Large intestine (tissue), 12 donors: ENCODE measurements at places on chromosomes 2 and 18. TPM values are rescaled to one million over a fixed set of nuclear protein-coding genes. Genes with fewer than 3 reads are reported as not detected.

The LRP1B gene
- polyA plus RNA-seq: 1.0 TPM

The KLHL14 gene
- 0.39 TPM for polyA plus RNA-seq

The TRAPPC8 gene
- polyA plus RNA-seq: 38.5 TPM

The GRHL1 gene
- polyA plus RNA-seq: 3.0 TPM

The EFHD1 gene
- 1.7 TPM for polyA plus RNA-seq

The SERPINB13 gene
- not detected for polyA plus RNA-seq

The DYNAP gene
- 0.37 TPM for polyA plus RNA-seq

The VWA3B gene
- polyA plus RNA-seq: 0.09 TPM

The ACMSD gene
- polyA plus RNA-seq: 0.34 TPM

- no peak for DNase-seq
Observed at GRCh38 chr18:75727456-75727855, 300.0 kb upstream of the SMIM21 start.

GRCh38 chr2:224524657-224525056 is 60.5 kb downstream of the CUL3 start:
- DNase-seq: no peak

DNA sequence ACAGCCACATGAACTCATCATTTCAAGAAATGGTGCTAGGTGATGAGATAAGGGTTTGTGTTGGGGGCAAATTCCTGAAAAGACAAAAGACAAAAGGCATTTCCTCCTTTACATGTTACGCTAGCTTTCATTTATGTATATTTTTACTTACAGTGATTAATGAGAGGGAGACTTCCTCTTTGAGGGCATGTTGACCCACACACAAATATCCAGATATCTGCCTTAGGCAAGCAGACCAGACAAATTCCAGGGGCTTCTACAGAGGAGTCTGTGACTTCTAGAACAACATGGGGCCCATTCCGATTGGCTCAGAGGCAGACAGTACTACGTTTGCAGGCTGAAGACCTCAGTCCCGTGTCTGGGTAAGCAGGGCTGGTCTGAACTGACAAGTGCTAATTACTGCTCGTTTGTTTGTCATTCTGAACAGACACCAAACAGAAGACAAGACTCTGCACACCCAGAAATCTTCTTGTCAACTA is 74.8 kb upstream of the ST6GAL2 start:
- no peak for DNase-seq

DNA sequence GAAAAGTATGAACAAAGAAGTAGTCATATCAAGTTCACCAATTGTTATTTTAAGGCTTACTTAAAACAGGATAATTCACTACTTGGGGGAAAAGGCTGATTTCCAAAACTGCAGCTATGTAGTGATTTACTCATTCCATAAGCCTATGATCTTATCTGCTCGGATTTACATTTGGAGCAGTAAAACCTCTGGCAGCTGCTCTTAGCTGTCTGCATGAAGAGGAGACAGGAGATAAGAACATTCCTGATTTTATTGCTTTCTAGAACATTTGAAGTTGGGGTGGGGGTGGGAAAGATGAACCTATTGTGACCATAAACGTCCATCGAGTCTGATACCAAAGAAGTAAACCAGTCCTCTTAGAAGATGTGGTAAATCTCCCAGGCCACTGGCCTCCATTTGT is 120.9 kb downstream of the MMADHC start:
- no peak for DNase-seq

DNA sequence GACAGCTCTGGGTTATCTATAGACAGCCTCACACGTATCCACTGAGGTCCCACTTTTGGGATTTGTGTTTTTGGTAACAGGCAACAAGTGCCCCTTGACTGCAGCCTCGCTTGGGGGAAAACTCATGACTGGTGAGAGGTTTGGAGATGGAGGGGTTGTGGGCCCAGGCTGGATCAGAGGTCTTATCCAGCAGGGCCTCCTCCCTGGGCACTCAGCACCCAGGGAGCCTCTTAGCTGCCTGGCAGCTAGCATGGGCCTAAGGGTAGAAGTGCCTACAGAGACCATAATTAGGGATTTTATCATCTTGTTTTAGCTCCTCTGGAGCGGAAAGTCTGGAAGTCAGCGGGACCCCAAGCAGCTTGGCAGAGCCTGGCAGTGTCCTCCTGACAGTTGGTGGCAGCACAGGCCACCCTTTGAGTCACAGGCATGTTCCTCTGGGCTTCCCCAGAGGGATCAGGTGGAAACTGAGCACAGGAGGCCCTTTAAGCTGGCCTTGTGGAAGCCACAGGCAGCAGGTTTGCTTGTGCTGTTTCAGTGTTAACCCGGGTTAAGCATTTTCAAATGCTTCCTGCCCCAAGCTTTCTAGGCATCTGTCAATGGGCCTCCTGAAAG is 143.1 kb downstream of the KCTD1 start:
- DNase-seq: peak; percentile 14

GRCh38 chr2:232483923-232484627 is 3.6 kb downstream of the ECEL1 start:
- DNase-seq: no peak

- DNase-seq: peak; percentile 72
Observed at GRCh38 chr18:45722899-45723298, 1.1 kb upstream of the SLC14A1 start.

DNA sequence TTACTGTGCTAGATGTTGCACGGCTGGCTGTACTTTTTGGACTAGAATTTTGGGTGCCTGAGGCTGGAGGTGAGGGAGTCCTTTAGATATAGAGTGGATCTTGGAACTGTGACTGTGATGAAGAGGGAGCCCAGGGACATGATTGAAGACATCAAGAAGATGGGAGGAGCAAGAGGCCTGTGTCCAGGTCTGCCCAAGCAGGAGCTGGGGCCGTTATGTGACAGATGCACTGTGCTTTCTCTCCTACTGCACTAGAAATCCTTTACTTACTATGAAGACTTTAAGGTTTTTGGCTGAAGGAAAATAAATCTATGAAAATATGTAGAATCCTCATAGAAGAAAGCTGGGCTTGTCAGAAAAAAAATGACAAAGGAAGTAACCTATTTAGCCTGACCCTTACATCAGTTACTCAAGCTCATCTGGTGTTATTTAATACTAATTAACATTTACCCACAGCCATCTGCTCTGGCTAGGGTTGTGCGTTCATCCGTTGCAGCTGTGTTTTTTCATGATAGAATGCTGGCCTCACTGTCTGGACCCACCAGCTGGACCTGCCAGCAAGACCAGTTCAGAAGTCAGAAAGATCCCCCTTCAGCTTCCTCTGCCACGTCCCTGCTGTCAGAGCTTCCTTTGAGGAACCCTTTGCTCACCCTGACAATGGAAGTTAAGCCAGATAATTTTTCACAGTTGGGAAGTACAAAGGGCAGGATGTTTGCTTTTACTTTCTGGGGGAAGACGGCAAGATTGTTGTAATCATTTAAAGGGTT is 16.7 kb downstream of the TSN start:
- DNase-seq: no peak

DNA sequence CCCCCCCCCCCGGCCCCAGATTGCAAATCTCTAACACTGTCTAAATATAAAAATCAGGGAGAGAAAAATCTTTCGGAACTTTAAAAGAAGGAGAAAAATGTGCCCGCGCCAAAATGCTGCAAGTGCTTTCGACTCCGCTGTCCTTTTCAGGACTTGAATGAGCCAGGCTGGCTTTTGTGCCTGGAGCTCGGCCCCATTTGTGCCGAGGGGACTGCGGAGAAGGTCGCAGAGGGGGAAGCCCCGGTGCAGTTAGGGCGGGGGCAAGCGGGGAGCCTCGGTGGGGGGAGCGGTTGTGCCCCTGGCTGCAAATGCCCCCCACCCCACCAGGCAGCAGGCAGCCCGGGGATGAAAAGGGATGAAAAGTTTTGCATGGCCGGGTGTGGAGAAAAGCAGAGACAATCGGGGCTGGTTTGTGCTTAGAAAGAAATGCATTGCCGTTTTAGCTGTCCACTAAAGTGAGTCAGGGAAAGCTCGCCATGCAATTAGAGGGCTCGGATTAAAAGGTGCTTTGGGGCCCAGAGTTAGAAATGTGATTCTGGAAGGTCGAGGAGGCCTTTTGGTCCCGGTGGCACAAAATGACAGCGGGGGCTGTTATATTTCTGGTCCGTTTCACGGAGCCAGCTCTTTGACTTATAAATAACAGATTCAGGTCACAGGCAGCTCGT is 1.6 kb downstream of the INHBB start:
- peak; percentile 15 for DNase-seq

DNA sequence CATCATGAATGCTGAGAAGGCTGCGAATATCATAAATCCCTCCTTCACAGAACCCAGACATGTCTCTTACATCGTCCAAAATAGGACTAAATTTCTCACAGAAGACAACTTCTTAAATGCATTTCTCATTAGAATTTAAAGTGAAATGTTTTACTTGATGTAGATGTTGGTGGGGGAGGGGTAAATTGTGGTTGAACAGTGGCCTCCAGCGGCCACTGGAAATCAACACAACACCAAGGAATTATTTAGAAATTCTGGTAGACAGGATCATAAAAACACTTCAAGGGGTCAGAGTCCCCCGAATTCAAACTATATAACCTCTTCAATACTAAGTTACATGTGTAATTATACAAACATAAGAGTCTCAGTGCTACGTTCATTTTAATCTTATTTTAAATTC is 135.9 kb downstream of the ABCA12 start:
- peak; percentile 26 for DNase-seq

DNA sequence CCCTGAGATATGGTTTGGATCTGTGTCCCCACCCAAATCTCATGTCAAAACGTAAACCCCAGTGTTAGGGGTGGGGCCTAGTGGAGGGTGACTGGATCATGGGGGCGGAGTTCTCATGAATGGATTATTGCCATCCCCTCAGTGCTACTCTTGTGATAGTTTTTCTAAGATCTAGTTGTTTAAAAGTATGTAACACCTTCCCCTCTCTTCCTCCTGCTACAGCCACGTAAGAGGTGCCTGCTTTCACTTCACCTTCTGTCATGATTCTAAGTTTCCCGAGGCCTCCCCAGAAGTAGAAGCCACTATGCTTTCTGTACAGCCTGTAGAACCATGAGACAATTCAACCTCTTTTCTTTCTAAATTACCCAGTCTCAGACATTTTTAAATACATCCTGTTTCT is 16.9 kb downstream of the PUM2 start:
- DNase-seq: no peak

DNA sequence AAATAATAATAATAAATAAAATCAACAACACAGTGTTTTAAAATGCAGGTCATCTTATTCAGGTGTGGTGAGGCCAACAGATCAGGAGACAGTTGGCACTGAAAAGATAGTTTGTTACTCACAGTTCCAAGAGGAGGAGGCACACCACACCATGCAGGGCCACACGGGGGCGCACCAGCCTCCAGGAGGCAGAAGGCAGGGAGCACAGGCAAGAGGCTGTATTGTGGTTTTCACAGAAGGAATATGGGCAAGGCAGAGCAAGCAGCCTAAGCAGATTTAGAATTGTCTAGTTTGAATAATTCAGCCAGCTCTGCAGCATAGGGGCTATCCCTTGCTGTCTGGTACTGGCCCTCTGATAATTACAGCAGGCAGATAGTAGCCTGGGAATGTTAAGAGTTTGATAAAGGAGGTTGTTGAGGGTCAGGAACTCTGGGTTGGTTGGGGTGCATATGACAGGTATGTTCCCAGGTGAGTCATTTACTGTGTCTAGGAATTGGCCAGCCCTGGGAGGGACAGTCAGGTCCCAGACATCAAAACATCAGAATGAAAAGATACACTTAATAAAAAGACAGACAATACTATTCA is 31.3 kb downstream of the KIAA2012 start:
- no peak for DNase-seq

DNA sequence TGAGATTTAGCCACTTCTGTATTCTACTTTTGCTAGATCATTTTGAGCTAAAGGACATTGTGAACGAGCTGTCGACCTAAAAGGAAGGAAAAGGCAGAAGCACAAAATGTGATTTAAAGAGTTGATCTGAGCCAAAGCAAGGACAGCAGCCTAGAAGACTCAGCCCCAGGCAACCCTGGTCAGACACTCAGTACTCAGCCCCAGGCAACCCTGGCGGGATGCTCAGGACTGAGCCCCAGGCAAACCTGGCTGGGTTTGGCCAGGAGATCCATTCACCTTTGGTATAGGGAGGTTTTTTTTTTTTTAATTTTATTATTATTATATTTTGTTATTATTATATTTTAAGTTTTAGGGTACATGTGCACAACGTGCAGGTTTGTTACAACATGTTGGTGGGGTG is 34.3 kb upstream of the PXDN start:
- no peak for DNase-seq

GRCh38 chr2:68734176-68734575 is 435 bp upstream of the ARHGAP25 start:
- DNase-seq: no peak

DNA sequence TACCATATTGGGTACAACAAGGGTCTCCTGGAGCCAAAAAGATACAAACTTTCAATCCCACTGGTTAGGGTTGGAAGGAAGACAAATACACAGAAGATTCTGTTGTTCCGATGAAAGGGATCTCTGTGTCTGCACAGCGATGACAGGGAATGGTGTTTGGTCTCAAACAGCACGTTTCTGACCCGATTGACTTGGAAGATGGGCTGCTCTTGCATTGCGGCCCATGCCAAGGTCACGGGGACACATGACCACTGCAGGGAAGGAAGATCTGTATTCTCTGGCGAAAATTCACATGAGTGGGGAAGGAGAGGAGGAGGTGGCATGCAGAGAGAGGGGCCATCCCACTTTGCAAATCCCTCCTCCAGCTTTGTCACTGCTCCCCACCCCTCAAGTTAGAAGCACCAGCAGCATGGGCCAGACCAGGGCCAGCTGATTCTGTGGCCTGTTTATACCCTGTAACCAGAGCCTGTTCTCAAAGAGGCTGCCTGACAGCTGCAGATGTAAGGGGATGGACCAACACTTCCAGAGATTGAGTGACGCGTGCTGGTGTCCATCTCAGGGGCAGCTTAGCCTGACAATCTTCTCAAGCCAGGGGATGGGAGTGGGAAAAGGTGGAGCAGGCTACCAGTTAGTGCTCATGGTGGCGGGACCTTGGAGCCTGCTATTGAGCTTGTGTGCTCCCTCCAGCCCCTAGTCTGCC is 57.2 kb downstream of the TNP1 start:
- DNase-seq: no peak

DNA sequence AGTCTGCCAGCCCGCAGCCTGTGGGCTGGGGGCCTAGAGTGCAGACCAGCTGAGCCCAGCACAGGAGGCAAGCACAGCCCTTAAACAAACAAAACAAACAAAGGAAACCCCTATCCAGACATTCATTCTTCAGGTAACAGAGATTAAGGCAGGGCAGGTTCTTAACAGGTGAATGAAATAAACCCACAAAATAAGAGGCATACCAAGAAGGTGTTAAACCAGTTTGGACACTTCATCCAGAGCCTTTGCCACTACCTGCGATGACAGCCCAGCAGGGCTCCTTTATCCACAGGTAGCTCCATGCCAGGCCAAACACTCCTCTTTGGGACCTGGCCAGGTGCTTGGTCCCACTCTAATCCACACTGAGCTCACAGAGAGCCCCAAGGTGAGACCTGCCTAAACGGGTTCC is 209.7 kb upstream of the SIX2 start:
- no peak for DNase-seq

GRCh38 chr18:10564975-10565773 is 39.3 kb downstream of the NAPG start:
- DNase-seq: no peak

DNA sequence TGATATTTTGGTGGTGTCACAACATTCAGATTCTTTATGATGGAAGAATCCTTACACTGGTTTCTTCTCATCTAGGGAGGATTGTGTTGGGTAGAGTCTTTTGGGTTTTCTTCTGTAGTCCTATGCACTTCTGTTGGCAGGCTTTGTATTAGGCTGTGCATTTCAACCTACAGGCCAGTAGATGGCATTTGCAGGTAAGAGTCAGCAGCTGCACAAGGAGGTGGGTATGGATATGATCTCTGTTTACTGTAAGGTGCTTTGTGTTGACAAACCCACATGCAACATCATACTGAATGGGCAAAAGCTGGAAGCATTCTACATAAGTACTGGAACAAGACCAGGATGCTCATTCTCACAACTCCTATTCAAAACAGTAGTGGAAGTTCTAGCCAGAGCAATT is 656.8 kb downstream of the METTL4 start:
- no peak for DNase-seq
